ENCODE measurements at places on chromosomes 1 and 21. TPM values are rescaled to one million over a fixed set of nuclear protein-coding genes. Genes with fewer than 3 reads are reported as not detected.

DNA sequence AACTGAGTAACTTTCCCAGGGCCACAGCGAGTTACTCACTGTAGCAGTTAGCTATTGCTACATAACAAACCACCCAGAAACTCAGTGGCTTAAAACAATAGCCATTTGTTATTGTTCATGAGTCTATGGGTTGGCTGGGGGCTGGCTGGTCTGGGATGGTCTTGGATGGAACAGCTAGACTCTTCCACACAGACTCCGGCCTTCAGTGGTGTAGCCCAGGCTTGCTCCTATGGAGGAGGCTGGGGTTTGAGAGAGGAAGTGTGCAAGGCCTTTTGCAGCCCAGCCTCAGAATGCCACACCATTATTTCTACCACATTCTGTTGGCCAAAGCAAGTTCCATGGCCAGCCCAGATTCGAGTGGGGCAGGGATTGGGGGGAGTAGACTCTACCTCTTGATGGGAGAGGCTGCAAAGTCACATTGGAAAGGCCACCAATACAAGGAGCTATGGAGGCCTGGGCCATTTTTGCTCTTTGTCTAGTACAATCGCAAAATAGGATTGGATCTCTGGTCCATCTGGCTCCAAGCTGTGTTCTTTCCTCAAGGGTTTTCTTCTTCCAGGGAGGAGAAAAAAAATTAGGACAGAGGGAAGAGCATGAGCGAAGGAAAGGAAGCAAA, 37.5 kb upstream of the TTC22 start:
- no peak for DNase-seq

DNA sequence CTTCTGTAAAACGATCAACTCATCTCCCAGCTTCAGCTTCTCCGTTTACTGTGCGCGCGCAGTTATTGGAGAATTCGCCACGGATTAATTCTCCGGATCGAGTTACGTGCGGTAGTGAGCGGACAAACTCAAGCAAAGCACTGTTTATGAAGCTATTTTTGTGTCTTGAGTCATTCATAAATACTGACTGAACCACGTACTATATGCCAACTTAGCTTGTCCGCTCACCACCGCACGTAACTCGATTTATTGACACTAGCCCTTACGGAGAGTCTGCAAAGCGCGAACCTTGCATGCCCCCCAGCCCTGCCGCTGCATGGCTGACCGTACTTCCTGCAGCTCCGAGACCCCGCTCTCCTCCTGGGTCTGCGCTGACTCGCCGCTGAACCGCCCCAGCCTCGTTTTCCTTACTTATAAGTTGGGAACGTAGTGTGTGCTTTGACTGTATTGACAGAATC, 773 bp downstream of the CHD1L start:
- DNase-seq: no peak

DNA sequence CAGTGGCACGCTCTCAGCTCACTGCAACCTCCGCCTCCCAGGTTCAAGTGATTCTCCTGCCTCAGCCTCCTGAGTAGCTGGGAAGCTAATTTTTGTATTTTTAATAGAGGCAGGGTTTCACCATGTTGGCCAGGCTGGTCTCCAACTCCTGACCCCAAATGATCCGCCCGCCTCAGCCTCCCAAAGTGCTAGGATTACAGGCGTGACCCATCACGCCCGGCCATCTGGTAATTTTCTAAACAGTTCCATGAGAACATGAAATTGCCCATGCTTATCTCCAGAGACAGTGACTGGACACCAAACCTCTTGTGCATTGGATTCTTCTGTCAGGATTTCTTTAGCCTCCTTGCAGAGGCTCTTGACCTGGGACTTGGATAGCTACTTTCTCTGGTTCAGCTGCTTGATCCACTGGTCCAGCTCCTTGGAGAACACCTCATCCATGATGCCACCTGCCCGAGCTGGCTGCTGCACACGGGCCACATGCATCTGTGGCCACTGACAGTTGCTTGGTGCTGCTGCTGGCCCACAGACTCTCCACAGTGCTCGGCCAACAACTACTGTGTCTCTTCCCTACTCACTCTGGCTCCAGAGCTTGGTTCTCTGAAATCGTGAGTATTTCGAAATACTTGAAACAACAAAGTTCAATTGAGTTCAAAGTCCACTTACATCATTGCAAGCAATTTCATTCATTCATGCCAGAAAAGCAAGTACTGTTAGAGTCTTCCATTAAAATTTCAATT, 40.0 kb upstream of the CTPS1 start:
- no peak for DNase-seq

UBASH3A gene
- total RNA-seq: not detected

ADAR gene
- total RNA-seq: 154 TPM

BACE2 gene
- total RNA-seq: 87.7 TPM
